ENCODE measurements at places on chromosomes 12 and 14.

GRCh38 chr14:99597911-99598600 is 6.0 kb downstream of the CCDC85C start:
- H3K27me3 ChIP-seq: no peaks in the 10 kb centered on the region
- H3K36me3 ChIP-seq: no peaks in the 10 kb centered on the region
- H3K27ac ChIP-seq: no peak overlapping the region
- H3K4me3 ChIP-seq: no peak overlapping the region
- DNase-seq: no peak

GRCh38 chr12:83210933-83211332 is 524.2 kb downstream of the TMTC2 start:
- no peak overlapping the region for H3K4me3 ChIP-seq
- no peak overlapping the region for H3K27ac ChIP-seq
- H3K27me3 ChIP-seq: no peaks in the 10 kb centered on the region
- no peaks in the 10 kb centered on the region for H3K4me1 ChIP-seq

GRCh38 chr14:79639613-79640012 is 571.7 kb downstream of the DIO2 start:
- no peaks in the 10 kb centered on the region for H3K36me3 ChIP-seq
- H3K27ac ChIP-seq: no peak overlapping the region
- no peak overlapping the region for H3K4me3 ChIP-seq
- no peaks in the 10 kb centered on the region for H3K27me3 ChIP-seq
- no peaks in the 10 kb centered on the region for H3K4me1 ChIP-seq

- no peaks in the 10 kb centered on the region for H3K36me3 ChIP-seq
- H3K4me1 ChIP-seq: peaks cover 11% of the 10 kb centered on the region
- H3K27me3 ChIP-seq: no peaks in the 10 kb centered on the region
- H3K4me3 ChIP-seq: no peak overlapping the region
These were observed 2.2 kb upstream of the TC2N start for GRCh38 chr14:91869556-91869955.

DNA sequence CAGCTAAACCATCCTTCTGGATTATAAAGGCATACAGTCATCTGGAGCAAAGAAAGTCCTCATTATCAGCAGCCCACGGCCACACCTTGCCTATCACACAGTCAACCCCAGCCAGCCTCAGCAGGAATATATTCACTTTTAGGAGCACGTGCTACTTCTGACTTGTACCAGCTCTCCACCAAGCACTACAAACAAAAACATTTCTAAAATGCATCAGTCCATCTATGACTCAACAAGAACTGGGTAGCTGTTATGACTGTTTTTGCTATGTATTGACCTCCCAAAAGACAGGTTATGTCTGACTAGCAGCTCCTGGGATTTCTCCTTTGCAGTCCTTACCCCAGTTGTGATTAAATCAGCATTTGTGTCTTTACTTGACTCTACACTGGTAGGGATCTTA is 31.2 kb downstream of the NUAK1 start:
- no peak overlapping the region for H3K27ac ChIP-seq
- H3K4me3 ChIP-seq: no peak overlapping the region
- no peak for DNase-seq
- no peaks in the 10 kb centered on the region for H3K27me3 ChIP-seq

DNA sequence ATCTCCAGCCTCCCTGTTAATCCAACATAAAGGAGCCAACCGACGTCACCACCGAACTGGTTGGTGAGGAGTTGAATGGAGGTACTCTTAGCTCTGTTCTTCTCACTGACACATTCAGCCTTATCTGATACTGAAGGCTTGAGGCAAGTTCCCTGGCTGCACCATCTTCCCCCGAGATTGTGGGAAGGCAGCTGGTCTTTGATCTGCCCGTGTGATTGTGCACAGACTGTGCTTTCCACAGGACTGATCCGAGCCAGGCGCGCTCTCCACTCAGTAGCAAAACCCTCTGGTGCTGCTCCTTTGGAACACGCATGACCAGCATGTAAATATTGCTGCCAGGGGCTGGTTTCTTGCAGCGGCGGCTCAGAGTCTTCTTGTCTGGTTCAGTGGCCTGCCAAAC is 30.1 kb upstream of the DLK1 start:
- DNase-seq: no peak
- H3K27me3 ChIP-seq: peaks cover 58% of the 10 kb centered on the region
- H3K4me1 ChIP-seq: no peaks in the 10 kb centered on the region

GRCh38 chr12:62335796-62336195 is 75.6 kb downstream of the USP15 start:
- no peaks in the 10 kb centered on the region for H3K27me3 ChIP-seq
- H3K36me3 ChIP-seq: no peaks in the 10 kb centered on the region
- H3K4me3 ChIP-seq: no peak overlapping the region
- no peaks in the 10 kb centered on the region for H3K4me1 ChIP-seq
- no peak for DNase-seq

GRCh38 chr14:97571866-97572555 is 774.8 kb downstream of the VRK1 start:
- no peak overlapping the region for H3K4me3 ChIP-seq
- no peaks in the 10 kb centered on the region for H3K4me1 ChIP-seq
- no peak overlapping the region for H3K27ac ChIP-seq
- DNase-seq: no peak
- H3K27me3 ChIP-seq: no peaks in the 10 kb centered on the region

- no peaks in the 10 kb centered on the region for H3K27me3 ChIP-seq
- DNase-seq: no peak
- no peak overlapping the region for H3K27ac ChIP-seq
- no peak overlapping the region for H3K4me3 ChIP-seq
- H3K36me3 ChIP-seq: no peaks in the 10 kb centered on the region
These were observed 1351.1 kb downstream of the TMEM121 start for GRCh38 chr14:106877517-106877916.

- H3K4me3 ChIP-seq: no peak overlapping the region
- DNase-seq: no peak
- H3K27me3 ChIP-seq: no peaks in the 10 kb centered on the region
- no peak overlapping the region for H3K27ac ChIP-seq
These were observed 10.9 kb upstream of the SERPINA9 start for GRCh38 chr14:94486883-94487282.

DNA sequence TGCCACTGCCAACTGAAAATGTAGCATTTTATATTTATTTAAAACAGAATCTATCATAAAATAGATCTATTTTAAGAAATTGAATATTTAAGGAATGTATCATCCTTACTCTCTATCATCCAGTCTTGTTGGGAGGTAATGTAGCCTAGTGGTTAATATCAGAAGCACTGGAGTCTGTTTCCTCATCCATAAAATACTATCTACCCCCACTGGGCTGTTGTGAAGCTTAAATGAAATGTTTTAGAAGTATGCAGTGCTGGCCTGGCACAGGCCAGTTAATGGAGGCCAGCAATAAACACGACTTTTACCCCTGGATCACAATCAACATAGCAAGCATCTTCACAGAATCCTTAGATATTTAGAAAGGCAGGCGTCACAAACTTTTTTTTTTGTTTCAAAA is 188.0 kb downstream of the CAND1 start:
- DNase-seq: no peak
- H3K4me3 ChIP-seq: no peak overlapping the region
- no peaks in the 10 kb centered on the region for H3K27me3 ChIP-seq
- peaks cover 12% of the 10 kb centered on the region for H3K4me1 ChIP-seq

DNA sequence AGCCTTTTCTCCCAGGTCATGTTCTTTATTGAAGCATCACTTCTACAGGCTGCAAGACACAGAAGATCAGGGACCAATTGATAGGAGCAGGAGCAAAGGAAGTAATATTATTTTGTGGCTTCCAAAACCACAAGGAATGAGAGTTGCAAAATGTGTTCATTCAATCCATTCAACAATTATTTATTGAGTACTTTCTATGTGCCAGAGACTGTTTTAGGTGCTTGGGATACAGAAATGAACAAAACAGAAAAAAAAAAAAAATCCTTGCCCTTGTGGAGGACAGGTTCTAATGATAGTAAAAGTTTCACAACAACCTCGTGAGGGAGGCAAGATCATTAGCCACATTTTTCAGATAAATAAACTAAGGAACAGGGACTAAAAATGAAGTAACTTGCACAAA is 20.1 kb upstream of the DACT1 start:
- no peaks in the 10 kb centered on the region for H3K27me3 ChIP-seq
- no peak for DNase-seq

GRCh38 chr12:3772380-3772779 is 19.5 kb upstream of the CRACR2A start:
- no peaks in the 10 kb centered on the region for H3K27me3 ChIP-seq
- H3K4me1 ChIP-seq: no peaks in the 10 kb centered on the region
- H3K27ac ChIP-seq: no peak overlapping the region
- H3K4me3 ChIP-seq: no peak overlapping the region

GRCh38 chr12:115216301-115216700 is 532.3 kb upstream of the TBX3 start:
- no peak overlapping the region for H3K4me3 ChIP-seq
- DNase-seq: no peak
- H3K4me1 ChIP-seq: no peaks in the 10 kb centered on the region
- H3K27me3 ChIP-seq: no peaks in the 10 kb centered on the region
- H3K27ac ChIP-seq: no peak overlapping the region
- H3K36me3 ChIP-seq: no peaks in the 10 kb centered on the region
